ENCODE measurements at places on chromosomes 12 and 14.

- no peak for DNase-seq
Measured at GRCh38 chr14:49863487-49864281, 11.1 kb upstream of the NEMF start.

GRCh38 chr14:102857444-102857843 lies 65.0 kb upstream of the AMN start:
- no peak for DNase-seq

DNA sequence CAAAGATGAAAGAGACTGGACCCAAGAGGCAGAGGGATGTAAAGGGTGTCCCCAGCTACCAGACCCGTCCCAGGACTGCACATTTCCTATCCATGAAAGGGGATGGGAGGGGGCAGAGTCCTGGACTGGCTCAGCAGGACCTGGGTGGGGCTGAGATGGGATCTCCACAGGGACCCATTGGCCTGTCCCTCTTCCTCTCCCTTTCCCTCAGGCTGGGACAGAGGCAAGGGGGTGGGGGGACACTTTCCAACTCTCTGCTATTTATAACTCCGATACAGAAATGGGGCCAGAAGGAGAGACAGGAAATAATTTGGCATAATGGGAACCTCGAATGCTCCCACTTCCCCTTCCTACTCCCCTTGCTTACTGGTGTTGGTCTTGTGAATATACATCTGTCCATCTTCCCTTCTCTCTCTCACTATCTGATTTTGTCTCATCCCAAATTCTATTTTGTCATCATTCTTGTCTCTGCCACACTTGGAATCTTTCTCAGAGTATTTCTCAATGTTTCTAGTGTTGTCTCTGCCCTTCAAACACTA lies 1.1 kb upstream of the ITGA7 start:
- DNase-seq = no peak

- DNase-seq = no peak
Measured at GRCh38 chr14:52494444-52494843, 57.9 kb downstream of the TXNDC16 start.

GRCh38 chr12:7629465-7629864 lies 36.2 kb downstream of the APOBEC1 start:
- DNase-seq = no peak
